ENCODE measurements at places on chromosomes 1 and 21.
A peak's percentile ranks its signal among the peaks of the same experiment; 100 is the strongest.

DNA sequence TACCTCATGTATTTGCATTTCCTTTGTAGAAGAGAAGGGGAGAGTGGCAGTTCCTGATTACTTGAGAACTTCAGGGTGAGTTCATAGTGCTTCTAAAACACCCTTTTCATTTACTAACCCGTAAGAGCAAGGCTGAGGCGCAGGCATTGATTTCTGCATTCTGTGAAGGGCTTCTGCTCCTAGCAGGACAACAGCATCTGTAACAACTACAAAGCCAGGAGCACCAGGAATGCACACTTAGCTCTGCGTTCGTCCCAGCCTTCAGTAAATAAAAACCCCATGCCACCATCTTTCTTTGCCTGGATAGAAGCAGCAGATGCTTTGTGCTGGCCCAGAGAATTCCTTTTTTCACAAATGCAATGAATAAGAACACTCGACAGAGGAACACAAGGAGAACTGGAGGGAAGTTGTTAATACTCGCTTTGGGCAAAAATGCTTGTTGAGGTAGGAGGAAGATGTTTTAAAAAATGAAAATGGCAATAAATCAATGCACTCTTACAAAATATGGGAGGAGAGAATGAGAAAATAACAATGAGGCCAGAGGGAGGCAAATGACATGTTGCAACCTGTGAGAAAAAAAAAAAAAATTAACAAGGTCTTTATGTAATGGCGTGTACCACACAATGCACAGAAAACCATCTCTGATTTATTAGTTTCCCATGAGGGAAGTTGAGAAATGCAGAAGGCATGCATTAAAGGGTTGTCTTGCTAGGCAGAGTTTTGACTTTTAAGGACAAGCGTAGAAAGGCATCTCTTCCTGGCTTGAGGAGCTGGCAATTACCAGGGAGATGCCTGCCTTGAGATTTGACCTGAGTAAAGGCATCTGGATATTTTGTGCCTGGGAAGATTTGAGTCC is 418.8 kb downstream of the DISC1 start:
- no peak for DNase-seq

GRCh38 chr1:24283326-24284155 is 35.6 kb upstream of the GRHL3 start:
- DNase-seq = peak; percentile 32

DNA sequence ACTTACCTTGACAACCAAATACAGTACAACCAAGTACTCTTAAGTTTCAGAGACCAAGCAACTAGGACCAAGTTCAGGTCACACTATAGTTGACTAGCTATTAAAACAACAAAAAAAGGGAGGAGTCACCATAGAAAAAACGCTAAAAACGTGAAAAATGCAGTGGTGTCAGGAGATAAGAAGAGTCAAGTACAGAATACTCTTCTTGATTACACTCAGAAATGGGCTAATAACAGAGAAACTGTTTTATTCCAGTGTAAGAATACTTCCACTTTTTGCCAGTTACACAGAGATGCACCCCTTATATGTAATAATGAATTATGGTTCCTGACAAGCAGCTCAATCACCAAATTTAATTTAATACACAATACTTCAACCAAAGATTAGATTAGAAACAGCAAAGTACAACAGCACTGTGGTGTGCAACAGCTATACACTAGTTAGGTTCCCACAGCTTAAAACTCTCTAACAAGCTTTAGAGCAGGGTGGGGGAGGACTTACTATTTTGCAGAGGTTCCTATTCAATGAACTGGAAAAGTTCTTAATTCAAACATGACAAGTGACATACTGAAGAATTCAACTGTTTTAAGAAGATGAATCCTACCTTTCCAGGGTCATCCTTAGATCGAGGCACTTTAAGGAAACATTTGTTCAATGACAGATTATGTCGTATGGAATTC is 70.4 kb downstream of the FOXJ3 start:
- no peak for DNase-seq

DNA sequence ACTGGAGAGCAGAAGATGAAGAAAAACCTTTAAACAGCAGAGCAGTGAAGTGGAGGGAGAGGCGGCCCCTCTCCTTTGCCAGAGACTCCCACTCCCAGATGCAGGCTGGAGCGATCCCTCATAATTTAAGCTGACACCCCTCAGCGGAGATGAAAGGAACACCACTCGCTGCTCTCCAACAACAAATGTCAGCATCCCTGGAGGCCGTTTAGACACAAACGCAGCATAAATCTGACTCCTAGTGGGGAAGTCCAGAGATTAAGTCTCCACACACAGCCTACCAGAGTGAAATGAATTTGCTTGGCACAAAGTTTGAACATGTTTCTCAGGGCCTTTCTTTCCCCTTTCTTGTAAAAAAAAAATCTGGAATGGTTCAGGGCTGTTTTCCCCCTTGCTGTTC is 137.8 kb downstream of the LMX1A start:
- no peak for DNase-seq

DNA sequence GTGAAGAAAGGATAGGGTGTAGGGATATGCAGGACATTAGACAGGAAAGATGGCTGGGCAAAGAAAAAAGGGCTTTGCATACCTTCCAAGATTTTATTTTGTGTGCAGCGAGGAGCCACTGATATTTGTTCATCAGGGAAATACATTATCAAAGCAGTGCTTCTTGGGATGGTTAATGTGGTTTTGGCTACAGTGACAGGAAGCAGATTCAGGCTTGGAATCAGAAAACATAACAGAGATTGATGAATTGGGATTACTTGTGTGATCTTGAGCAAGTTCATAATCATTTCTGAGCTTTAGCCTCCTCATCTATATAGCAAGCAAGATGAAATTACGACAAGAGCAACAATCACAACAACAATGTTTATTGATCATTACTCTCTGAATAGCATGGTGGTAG is 249.2 kb upstream of the SGIP1 start:
- no peak for DNase-seq

- no peak for DNase-seq
Measured at GRCh38 chr1:209224886-209225285, 358.6 kb upstream of the CAMK1G start.

- no peak for DNase-seq
Measured at GRCh38 chr1:25649505-25650288, 33.1 kb downstream of the MAN1C1 start.

DNA sequence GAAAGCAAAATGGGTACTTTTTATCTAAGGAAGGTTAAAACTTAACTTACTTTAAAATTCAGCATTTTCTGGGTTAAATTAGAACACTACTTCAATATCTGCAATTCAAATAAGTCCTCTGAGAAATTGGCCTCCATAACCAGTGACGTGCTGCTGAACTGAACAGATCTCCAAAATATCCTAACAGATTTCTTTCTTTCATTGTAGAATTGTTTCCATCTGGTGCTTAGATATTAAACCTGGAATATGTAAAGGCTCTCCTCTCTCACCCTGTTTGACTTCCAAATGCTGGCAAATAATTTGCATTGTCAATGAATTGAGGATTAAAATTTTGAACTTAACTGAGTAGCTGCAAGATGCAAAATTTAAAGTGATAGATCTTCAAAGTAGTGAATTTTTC is 316.9 kb upstream of the CXADR start:
- no peak for DNase-seq

GRCh38 chr1:166701603-166702100 is 137.6 kb upstream of the POGK start:
- DNase-seq = no peak

DNA sequence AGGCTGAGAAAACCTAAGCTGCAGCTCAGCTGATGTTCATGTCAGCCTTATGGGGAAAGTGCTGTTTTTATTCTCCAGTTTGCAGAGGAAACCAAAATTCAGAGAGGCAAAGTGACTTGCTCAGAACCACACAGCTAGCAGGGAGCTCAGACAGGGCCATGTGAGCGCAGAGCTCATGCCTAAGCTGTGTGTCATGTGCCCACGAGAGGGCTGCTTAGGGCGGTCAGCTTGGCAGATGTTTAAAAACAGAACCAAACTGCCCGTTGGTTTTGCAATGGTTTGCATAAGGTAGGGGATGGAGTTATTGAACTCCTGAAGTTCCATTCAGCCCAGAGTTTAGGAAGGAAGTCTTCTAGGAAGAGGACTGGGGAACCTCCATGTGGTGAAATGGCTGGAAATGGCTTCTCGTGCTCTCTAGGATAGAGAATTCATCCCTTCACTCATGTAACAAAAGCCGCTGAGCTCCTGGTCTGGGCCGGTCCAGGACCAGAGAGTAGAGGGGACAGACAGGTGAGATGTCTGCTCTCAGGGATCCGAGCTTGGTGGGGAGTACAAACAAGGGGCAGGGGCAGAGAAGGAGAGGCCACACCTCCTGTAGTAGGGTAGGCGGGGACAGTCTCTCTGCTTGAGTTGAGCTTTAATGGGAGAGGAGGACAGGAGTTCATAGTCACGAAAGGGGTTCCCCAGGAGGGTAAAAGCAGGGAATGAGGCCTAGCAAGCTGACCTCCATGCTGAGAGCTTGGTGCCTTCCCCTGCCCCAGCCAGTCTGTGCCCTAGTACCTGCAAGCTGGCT is 46.9 kb downstream of the ARHGEF10L start:
- DNase-seq = peak; percentile 93

- no peak for DNase-seq
Measured at GRCh38 chr1:6128276-6129081, 51.6 kb downstream of the CHD5 start.

- DNase-seq = peak; percentile 91
Measured at GRCh38 chr1:236893626-236894545, 98.8 kb downstream of the MTR start.

DNA sequence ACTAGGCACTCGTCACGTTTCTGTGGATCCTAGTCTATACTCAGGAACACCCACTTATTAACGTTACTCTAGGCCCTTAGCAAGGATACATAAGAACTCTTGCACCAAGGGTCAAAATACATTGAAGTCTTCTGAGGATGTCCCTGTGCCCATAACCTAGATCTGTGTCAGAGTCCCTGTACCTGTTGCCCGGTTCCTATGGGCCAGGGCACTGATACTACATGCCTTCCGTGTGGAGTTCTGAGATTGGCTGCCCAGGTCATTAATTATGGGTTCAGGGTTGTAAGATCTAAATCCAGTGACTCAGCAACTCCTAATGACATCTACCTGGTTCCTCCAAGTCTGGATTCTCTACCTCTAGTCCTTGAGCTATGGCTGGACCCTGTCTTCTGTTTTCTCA is 69.5 kb downstream of the GPR137B start:
- no peak for DNase-seq

DNA sequence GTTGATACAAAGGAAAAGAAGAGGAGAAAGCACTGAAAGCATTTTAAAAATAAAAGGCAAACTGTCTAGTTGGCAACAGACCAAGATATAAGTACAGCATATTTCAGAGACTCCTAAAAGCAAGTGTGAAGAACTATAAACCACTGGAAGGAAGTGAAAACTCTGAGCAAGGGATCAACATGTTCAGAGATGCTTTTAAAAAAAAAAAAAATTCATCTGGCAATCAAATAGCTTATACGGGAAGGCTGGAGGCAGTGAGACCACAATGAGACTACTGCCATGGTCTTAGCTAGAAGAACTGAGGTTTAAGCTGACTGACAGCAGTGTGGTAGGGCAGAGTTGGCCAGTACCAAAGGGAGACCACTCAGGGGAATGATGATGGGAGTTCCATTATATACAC is 124.3 kb downstream of the VAV3 start:
- DNase-seq = no peak

Measured in fibroblast of gingiva (primary cell).